Effector CD8-positive, alpha-beta T cell (primary cell): ENCODE measurements at places on chromosomes 7 and 10.

DNA sequence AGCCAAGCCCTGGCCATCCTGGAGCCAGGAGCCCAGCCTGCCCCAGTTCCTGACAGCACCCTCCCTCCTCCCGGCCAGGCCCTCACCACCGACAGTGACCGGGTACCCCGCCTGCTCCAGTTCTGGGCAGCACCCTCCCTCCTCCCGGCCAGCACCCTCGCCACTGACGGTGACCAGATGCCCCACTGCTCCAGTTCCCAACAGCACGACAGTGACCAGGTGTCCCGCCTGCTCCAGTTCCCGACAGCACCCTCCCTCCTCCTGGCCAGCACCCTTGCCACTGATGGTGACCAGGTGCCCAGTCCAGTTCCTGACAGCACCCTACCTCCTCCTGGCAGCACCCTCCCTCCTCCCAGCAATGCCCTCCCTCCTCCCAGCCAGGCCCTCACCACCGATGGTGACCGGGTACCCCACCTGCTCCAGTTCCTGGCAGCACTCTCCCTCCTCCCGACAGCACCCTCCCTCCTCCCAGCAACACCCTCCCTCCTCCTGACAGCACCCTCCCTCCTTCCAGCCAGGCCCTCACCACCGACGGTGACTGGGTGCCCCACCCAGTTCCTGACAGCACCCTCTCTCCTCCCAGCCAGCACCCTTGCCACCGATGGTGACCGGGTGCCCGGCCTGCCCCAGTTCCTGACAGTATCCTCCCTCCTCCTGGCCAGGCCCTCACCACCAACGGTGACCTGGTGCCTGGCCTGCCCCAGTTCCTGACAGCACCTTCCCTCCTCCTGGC lies 40.3 kb downstream of the VIPR2 start:
- no peak for DNase-seq

- no peak for DNase-seq
Observed at GRCh38 chr10:92131275-92131820, 159.5 kb downstream of the CPEB3 start.

DNA sequence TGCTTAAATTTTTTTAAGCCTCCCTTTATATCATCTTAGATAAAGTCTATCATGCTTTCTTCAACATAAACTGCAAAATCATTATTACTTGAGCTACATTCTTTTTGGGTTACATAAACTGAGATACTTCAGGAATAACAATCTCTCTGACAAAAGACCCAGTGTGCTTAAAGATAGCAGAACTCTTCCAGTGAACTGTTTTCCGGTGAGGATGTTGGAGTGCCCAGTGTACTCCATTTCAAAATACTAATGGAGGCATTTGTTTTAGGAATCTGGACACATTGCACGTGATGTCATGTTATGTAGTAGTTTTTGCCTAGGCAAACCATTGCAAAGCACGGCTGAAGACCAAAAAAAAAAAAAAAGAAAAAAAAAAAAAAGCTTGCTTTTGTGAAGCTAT lies 388.2 kb upstream of the CELF2 start:
- no peak for DNase-seq

- no peak for DNase-seq
Observed at GRCh38 chr10:71693377-71693776, 26.2 kb downstream of the C10orf105 start.

- no peak for DNase-seq
Observed at GRCh38 chr10:99672884-99673283, 13.6 kb downstream of the ENTPD7 start.

- no peak for DNase-seq
Observed at GRCh38 chr7:122310119-122311021, 5.8 kb upstream of the FEZF1 start.
